ENCODE measurements at places on chromosomes 5 and 9. TPM values are rescaled to one million over a fixed set of nuclear protein-coding genes. Genes with fewer than 3 reads are reported as not detected.

Gene FOXD4L5
- total RNA-seq, result 0.25 TPM

GRCh38 chr5:178347956-178348355, 115.4 kb upstream of the PHYKPL start:
- DNase-seq, result no peak

DNA sequence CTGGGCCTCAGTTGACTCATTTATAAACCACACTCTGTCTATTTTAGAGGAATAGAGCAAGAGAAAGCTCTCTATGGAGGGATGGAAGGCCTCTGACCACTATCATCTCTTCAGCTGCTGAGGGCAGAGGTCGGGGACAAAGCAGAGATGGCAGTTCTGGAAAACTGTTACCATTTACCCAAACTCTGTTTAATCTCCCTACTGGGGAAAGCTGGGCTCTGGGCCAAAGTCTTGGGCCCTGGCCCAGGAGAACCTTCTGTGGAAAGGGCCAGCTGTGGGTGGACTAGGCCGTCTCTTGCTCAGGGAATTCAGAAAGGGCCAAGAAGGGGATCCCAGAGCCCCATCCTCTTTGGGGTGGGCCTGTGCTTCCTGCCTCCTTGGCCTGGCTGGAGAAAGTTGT, 100.0 kb downstream of the PSD2 start:
- no peak for DNase-seq

Gene SPINK5
- total RNA-seq, result not detected

Gene GOLGA1
- total RNA-seq, result 24.0 TPM

DNA sequence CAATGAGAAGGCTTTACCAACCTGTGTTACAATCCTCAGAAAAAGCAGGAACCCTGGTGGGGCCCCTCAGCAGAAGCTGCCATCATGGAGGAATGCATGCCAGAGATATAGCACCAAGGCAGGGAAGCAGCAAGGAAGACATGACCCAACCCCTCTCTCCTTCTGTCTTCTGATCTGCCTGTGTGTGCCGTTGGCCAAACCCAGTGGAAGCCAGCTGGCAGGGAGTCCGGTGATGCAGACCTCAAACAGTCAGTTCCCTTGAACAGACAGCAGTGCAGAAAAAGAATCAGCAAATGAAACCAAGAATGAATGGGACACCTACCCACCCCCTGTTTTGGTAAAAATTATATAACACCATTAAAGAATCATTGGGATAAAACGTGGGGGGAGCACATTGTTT, 234.2 kb downstream of the ZNF608 start:
- no peak for DNase-seq

- DNase-seq, result no peak
Observed at GRCh38 chr5:132190161-132190817, 37.4 kb downstream of the P4HA2 start.

Gene PTPRD
- total RNA-seq, result not detected

- no peak for DNase-seq
Observed at GRCh38 chr5:135473956-135474670, 22.0 kb upstream of the TIFAB start.

DNA sequence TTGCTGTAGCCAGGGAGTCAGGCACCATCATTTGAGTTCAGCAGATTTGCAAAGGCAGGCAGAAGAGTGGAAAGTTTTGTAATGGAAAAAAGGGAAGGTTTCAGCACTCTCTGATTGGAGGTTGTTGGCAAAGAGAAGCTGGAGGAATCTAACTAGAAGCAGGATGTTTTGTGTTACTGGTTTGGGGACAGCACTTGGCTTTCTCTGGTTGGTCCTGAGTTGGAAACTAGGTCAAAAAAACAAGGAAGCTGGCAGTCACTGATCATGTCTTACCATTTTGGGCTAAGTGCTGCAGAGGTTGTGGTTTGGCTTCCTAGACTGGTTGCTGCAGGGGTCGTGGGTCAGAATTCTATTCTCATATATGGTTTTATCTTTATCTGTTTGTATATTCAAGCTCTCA, 189.8 kb downstream of the DRD1 start:
- no peak for DNase-seq

Measured in activated T-cell treated with anti-CD3 and anti-CD28 coated beads, Interleukin-2, amount 50 U/mL, for 72 hours (primary cell).